ENCODE measurements at places on chromosomes 4 and X.
A peak's percentile ranks its signal among the peaks of the same experiment; 100 is the strongest.

GRCh38 chr4:114072781-114073180 lies 93.3 kb upstream of the ARSJ start:
- DNase-seq, result no peak

DNA sequence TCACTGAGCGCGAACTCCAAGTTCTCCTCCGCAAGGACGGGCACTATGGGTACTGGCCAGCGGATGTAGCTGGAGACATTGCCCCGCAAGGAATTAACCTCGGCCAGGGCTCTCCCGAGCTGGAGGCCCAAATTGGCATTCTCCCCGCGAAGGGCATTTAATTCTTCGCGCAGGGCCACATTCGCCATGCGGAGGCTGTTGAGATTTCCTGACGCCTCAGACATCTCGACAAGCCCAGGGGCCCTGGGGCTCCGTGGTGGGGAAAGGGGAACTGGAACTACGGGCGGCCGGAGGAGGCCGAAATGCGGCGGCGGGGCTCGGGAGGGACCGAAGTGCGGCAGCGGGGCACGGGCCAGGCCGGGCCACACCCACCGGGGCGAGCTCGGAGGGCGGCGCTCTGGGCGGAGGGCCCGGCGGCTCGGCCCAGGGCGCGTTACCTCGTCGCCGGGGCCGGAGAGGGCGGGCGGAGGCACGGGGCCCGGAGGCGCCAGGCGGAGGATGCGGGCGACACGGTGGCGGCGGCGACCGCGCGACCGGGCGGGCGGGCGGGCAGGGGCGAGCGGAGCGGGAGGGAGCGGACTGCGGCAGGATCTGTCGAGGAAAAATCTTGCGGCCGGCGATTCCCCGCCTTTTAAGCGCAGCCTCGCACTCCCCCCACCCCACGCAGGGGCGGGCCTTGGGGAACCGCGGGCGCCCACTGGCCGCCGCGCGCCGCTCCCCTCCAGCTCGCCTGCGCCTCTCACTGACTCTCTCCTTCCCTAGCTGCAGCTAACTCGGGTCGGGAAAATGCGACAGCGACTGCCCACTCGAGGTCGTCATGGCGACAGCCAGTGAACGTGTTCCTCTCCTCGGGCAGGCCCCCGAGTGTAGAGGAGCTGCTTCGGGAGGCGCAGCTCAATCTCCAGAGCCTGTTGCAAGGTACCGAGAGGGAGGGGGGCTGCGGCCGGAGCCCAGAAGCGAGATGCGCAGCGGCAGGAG lies at the start of gene RTL5:
TSS of gene RTL5 (minus strand) at position 599 of the 978 bp plus-strand sequence.
- DNase-seq, result peak; percentile 67

- DNase-seq, result no peak
Observed at GRCh38 chrX:38804432-38804681, 3.1 kb downstream of the MID1IP1 start.

GRCh38 chr4:2745981-2746806 lies 9.9 kb downstream of the TNIP2 start:
- DNase-seq, result peak; percentile 39

GRCh38 chr4:103904123-103904522 lies 184.3 kb upstream of the TACR3 start:
- no peak for DNase-seq

GRCh38 chr4:78622253-78622979 lies 70.8 kb downstream of the ANXA3 start:
- DNase-seq, result no peak

DNA sequence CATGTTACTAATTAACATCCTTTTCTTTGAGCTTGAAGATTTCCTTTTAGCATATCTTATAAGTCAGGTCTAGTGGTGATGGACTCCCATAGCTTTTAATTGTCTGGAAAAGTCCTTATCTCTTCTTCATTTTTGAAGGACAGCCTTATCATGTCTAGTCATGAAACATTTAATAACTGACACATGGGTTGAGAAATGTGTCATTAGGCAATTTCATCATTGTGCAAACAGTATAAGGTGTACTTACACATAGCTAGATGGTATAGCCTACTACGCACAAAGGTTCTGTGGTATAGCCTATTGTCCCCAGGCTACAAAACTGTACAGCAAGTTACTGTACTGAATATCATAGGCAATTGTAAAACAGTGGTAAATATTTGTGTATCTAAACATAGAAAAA lies 34.5 kb upstream of the ALG13 start:
- DNase-seq, result no peak

- no peak for DNase-seq
Observed at GRCh38 chr4:101142259-101142658, 205.1 kb downstream of the PPP3CA start.

DNA sequence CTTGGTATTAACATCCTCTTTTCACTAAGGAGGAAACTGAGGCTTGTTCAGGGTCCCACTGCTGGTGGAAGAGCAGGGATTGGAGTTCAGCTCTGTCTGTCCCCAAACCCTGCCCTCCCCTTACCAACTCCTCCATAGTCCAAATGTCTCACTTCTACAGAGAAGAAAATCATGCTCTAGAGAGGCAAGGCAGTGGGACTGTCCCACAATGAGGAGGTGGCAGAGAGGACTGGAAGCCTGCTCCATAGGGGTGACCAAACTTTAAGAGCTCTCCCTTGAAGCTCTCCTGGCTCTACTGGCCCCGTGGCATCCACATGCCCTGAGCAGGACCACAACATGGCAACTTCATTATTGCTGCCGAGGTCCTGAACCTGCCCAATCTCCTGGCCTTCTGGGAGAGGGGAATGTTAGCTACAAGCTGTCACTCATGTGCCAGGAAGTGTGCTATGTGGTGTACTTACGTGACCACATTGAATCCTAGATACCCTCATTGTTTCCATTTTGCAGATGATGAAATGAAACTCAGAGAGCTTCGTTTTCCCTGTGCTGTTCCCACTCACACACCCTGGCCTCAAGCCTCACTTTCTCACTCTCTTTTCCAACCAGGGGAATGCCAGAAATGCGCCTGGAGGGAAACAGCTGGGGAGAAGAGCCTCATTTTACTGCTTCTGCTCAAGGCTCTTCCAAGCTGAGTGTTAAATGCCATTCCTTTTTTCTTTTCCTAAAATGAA lies 71.5 kb downstream of the ANAPC4 start:
- no peak for DNase-seq

GRCh38 chr4:128854433-128854832 lies 44.9 kb downstream of the JADE1 start:
- no peak for DNase-seq

All from thoracic aorta (tissue), 2 donors.